ENCODE measurements at places on chromosomes 5 and 9. TPM values are rescaled to one million over a fixed set of nuclear protein-coding genes. Genes with fewer than 3 reads are reported as not detected.

GRCh38 chr9:76585487-76586389, 126.8 kb downstream of the GCNT1 start:
- H3K27ac ChIP-seq: no peak overlapping the region
- DNase-seq: no peak
- H3K36me3 ChIP-seq: no peaks in the 10 kb centered on the region
- H3K4me3 ChIP-seq: no peak overlapping the region
- peaks cover 4% of the 10 kb centered on the region for H3K27me3 ChIP-seq
- peaks cover 6% of the 10 kb centered on the region for H3K4me1 ChIP-seq

DNA sequence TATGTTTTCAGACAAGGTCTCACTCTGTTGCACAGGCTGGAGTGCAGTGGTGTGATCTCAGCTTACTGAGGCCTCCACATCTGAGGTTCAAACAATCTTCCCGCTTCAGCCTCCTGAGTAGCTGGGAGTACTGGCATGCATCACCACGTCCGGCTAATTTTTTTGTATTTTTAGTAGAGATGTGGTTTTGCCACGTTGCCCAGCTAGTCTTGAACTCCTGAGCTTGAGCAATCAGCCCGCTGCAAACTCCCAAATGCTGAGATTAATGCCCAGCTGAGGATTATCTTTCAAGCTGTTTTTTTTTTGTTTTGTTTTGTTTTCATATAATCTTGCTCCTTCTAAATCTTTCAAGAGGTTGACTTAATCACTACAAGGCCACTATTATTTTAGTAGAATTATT, 47.3 kb upstream of the SLC28A3 start:
- no peak overlapping the region for H3K27ac ChIP-seq
- peaks cover 1% of the 10 kb centered on the region for H3K27me3 ChIP-seq
- no peaks in the 10 kb centered on the region for H3K36me3 ChIP-seq

DNA sequence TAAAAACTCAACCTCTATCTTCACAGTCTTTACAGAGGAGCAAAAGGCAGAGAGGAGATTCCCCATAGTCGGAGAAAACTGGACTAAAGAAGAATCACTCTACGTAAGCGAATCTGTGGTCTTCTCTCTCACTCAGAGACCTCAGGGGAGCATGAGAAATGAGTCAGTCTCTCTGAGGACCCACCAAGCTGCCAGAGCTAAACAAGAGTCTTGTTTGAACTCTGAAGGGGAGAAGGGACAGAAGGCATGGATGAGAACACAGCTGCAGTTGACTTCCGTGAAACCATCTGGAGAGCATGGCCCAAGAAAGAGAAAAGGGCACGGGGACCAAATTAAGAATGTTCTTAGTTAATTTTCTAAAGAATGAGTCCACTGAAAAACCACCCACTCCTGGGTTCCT, 12.8 kb upstream of the MAN2A1 start:
- H3K27ac ChIP-seq: no peak overlapping the region
- no peaks in the 10 kb centered on the region for H3K4me1 ChIP-seq
- H3K27me3 ChIP-seq: no peaks in the 10 kb centered on the region
- no peaks in the 10 kb centered on the region for H3K36me3 ChIP-seq

Gene DNAH5
- total RNA-seq: 0.80 TPM

DNA sequence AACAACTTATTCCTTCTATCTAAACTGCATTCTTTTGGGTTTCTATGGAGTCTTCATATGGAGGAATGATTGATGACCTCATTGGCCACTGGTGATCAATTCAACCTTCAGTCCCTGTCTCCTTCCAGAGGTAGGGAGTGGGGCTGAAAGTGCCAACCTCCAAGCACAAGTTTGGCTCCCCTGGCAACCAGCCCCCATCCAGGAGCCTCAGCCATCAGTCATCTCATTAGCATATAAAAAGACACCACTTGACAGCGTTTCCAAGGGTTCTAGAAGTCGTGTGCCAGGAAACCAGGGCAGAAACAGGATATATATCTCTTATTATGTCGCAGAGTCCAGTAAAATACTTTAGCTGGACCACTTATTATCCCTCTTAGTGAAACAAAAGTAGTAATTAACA, 9.8 kb downstream of the SLC31A2 start:
- no peak overlapping the region for H3K27ac ChIP-seq
- peaks cover 5% of the 10 kb centered on the region for H3K27me3 ChIP-seq
- H3K4me1 ChIP-seq: peaks cover 8% of the 10 kb centered on the region
- H3K4me3 ChIP-seq: no peak overlapping the region

DNA sequence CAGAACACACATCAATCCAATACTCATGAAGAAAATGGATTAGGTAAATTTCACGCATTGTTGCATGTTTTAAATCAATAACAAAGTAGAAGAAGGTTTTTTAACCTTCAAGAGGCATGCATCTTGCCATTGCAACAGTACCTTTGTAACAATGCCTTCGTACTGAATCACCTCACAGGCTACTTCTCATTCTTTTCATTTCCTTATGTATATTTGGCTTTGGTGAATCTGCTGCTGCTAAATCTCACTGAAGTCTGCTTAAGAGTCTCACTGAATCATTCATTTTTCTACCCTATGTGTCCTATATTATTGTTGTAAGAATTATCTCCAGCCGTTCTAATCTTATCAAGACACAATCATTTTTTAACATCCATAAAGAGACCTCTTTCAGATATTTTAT, 152.5 kb downstream of the CDH10 start:
- H3K4me1 ChIP-seq: no peaks in the 10 kb centered on the region
- no peak overlapping the region for H3K4me3 ChIP-seq
- H3K36me3 ChIP-seq: no peaks in the 10 kb centered on the region
- no peak for DNase-seq
- no peak overlapping the region for H3K27ac ChIP-seq

Gene KCNN2
- total RNA-seq: 2.4 TPM

- no peak for DNase-seq
- H3K4me3 ChIP-seq: no peak overlapping the region
- H3K27ac ChIP-seq: no peak overlapping the region
These were observed 31.3 kb upstream of the PPP2CA start for GRCh38 chr5:134257176-134257575.

DNA sequence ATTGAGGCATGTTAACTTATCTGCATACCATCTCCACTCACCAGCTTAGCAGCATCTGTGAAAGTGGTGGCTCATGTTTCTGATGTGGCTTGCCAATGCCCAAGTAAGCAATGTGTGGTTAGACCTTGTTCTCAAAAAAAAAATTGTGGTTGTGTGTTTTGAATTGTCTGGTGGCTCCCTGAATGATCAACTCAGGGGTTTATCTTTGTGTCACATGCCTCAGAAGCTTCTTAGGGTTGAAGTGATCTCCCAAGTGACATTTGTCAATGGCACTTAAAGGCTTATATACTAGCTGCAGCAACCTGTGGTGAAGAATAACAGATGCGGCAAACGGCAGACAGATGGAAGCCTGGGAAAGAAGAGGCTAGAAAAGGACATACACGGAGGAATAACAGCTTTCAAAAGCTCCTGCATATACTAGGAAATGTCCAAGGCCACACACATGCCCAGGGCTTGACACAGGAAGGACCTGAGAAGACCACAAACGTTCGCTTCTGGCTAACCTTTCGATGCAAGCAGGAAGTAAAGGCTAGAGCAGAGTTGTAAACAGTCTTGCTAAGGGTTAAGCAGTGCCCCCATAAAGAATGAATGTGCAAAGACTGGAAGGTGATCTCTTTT, 42.2 kb upstream of the FSD1L start:
- no peak overlapping the region for H3K4me3 ChIP-seq
- H3K4me1 ChIP-seq: peaks cover 18% of the 10 kb centered on the region
- H3K27me3 ChIP-seq: peaks cover 1% of the 10 kb centered on the region
- H3K27ac ChIP-seq: no peak overlapping the region

Gene SHOC1
- not detected for total RNA-seq

GRCh38 chr9:113592876-113593575, 129.5 kb downstream of the RGS3 start:
- H3K36me3 ChIP-seq: peaks cover 24% of the 10 kb centered on the region
- DNase-seq: no peak
- H3K27ac ChIP-seq: peak overlapping the region; percentile 94
- peaks cover 74% of the 10 kb centered on the region for H3K4me1 ChIP-seq
- peaks cover 20% of the 10 kb centered on the region for H3K27me3 ChIP-seq

DNA sequence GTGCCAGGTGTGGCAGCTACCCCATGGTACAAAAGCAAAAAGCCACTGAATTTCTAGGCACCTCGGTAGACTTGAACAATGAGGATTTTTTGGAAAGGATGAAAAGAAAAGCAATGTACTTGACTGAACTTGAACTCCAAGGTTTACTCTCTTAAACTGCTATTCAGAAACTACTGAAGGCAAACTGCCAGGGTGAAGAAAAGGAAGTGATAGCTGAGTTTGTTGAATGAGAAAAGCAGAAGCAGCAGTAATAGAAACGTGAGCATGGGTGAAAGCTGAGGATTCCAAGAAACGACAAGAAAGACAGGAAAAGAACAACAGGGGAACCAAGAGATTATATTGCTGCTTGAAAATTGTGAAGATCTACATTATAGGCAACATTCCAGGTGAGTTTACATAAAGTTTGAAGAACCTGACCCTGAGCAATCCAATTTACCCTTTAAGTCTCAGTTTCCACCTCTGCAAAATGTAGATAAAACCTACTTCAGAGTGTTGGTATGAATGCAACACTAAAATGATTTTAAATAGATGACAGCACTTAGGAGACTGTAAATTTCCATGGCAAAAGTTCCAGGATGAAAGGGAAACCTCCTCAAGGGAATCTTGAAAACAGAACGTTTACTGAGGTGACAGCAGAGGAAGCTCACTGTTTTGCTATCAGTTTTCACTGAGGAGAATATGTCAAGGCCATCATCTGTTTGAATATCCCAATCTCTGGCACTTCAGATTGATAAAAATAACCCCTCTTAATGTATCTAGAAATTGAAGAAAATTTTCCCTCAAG, 245.8 kb downstream of the SPATA31D1 start:
- peaks cover 11% of the 10 kb centered on the region for H3K4me1 ChIP-seq
- H3K27me3 ChIP-seq: peaks cover 2% of the 10 kb centered on the region
- no peak overlapping the region for H3K4me3 ChIP-seq
- no peak overlapping the region for H3K27ac ChIP-seq
- no peak for DNase-seq
- peaks cover 3% of the 10 kb centered on the region for H3K36me3 ChIP-seq

GRCh38 chr5:149079883-149080282, 17.0 kb upstream of the SH3TC2 start:
- H3K4me3 ChIP-seq: no peak overlapping the region
- no peaks in the 10 kb centered on the region for H3K27me3 ChIP-seq
- peaks cover 4% of the 10 kb centered on the region for H3K4me1 ChIP-seq
- DNase-seq: no peak

Data from endothelial cell (in vitro differentiated cells).